HCT116 (cell line): ENCODE measurements at places on chromosomes 12 and 14. TPM values are rescaled to one million over a fixed set of nuclear protein-coding genes. Genes with fewer than 3 reads are reported as not detected.

- no peaks in the 10 kb centered on the region for H3K27me3 ChIP-seq
- H3K36me3 ChIP-seq: no peaks in the 10 kb centered on the region
- DNase-seq: no peak
These were observed 147.9 kb upstream of the PKP2 start for GRCh38 chr12:33044447-33044846.

DNA sequence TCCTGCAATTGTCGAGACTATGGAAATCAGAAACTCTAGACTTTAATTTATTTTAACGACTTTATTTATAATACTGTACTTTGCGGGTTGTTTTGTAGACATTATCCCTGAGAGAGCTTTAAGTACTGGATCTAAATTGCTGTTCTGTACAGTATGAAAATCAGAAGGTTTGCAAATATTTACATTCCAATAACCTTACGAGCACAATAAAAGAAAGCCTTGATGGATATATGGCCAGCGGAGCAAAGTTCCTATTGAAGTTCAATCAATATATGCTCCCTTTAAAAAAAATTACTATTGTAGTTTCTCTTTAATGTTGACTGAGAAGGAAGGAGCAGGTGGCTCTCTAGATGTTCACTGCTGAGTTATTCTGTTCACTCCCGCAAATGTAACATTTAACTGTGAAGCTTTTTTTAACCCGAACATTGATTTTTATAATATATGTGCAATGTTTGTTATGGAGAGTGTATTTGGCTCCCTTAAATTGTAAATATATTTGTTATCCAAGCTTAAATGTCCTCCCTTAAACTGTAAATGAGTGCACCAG, 235.3 kb downstream of the PLCZ1 start:
- no peaks in the 10 kb centered on the region for H3K4me1 ChIP-seq
- H3K36me3 ChIP-seq: no peaks in the 10 kb centered on the region
- H3K27me3 ChIP-seq: no peaks in the 10 kb centered on the region
- no peak overlapping the region for H3K27ac ChIP-seq
- DNase-seq: no peak

- no peaks in the 10 kb centered on the region for H3K27me3 ChIP-seq
- no peak overlapping the region for H3K4me3 ChIP-seq
- peaks cover 7% of the 10 kb centered on the region; the same call in 1 of the 2 replicates for H3K4me1 ChIP-seq
- H3K27ac ChIP-seq: no peak overlapping the region
- no peaks in the 10 kb centered on the region for H3K36me3 ChIP-seq
These were observed 20.4 kb upstream of the LRTM2 start for GRCh38 chr12:1799882-1800400.

DNA sequence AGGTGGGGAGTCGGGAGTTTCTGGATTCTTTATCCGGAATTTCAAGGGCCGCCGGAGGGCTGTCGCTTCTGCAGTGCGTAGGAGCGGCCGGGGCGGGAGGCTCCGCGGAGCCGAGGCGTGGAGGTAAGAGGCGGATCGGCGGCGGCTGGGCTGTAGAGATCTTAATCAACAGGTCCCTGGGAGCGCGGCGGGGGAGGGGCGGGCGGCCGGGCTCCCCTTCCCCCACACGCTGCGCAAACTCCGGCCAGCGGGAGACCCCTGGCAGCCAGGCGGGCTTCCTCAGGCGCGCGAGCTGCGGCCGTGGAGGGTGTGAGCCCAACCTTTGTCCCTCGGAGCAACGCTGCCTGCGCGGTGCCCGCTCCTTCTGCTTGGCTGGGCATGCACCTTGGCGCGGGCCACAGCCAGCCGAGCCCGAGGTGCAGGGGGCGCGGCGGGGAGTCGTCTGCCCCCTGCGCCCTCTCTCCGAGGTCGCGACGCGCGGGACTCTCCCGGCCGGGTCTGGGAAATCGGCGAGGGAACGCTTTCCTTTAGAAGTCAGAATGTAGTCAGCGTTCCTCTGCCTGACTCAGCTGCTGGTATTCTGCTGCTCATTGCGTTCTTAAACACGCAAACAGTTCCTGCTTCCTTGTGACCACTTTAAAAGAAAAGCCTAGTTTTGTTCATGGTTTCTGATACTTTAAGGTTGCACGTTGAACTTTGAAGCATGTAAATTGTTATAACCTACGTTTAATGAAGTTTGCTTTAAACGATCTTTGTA, at the start of gene PALS1:
Gene PALS1, plus strand, starts transcription at position 25 of the 757 bp plus-strand sequence. CDS start 37,736 bp downstream, outside the sequence.
- H3K4me1 ChIP-seq: peaks cover 27% of the 10 kb centered on the region
- H3K27ac ChIP-seq: peak within 1 kb of the TSS; percentile 91
- DNase-seq: peak; percentile 53
- no peaks in the 10 kb centered on the region for H3K36me3 ChIP-seq
- no peaks in the 10 kb centered on the region for H3K27me3 ChIP-seq

- H3K4me3 ChIP-seq: no peak overlapping the region
- H3K27ac ChIP-seq: no peak overlapping the region
- peaks cover 2% of the 10 kb centered on the region; the same call in 1 of the 2 replicates for H3K4me1 ChIP-seq
- DNase-seq: no peak
- H3K27me3 ChIP-seq: peaks cover 9% of the 10 kb centered on the region; the same call in 1 of the 2 replicates
These were observed 5.8 kb downstream of the NFE2 start for GRCh38 chr12:54294953-54295566.

DNA sequence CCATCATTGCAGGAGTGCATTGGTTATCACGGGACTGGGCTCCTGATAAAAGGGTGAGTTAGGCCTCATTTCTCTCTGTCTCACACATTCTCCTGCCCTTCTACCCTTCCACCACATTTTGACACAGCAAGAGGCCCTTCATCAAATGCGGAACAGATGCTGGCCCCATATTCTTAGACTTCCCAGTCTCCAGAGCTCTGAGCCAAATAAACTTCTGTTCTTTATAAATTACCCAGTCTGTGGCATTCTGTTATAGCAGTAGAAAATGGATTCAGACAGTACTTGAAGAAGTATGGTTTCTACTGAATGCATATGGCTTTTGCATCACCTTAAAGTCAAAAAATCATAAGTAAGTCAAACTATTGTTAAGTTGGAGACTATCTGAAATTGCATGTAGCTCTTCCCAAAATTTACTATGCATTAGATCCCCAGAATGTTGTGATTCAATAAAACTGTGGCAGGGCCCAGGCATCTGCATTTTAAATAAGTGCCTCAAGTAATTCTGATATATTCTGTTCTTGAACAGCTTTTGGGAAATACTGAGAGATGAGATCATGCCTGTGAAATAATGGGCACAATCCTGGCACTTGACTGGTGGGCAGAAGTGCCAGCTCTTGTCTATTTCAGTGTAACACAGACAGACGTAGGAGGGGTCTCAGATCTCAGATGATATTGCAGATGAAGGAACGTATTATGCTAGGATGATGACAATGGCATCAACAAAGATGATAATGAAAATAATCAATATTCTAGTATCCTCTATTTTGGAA, 68.2 kb downstream of the E2F7 start:
- H3K27ac ChIP-seq: no peak overlapping the region
- H3K36me3 ChIP-seq: no peaks in the 10 kb centered on the region
- H3K4me3 ChIP-seq: no peak overlapping the region
- no peaks in the 10 kb centered on the region for H3K27me3 ChIP-seq

DNA sequence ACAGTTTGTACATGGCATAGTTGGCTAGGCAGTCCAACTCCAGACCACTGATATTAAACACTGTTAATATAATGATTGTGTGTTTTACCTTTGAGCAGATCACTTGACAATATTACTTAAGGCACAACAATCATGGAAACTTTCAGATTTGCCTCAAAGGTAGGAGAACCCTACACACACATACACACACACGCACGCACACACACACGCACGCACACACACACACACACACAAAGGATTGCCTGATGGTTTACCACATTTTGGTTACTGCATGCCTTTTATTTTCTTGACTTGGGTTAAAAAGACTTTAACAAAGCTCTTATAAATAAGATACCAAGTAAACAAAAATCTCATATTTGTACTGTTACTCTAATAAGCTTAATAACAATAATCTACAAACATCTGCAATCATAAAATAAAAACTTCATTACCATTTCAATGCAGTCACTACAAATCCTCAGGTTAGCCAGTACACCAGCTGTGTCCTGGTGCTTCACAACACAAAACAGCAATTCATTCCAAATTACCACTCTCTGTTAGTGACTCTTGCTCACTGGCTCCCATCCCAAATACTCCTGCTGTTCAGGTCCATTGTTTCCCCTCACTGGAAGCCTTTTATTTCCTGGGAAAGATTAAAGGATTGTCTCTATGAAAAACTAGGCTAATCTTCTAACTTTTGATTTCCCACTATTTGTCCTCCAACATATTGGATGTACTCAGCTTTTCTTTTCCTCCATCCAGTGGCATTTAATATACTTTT, 175.2 kb upstream of the ATP2B1 start:
- no peaks in the 10 kb centered on the region for H3K27me3 ChIP-seq
- no peaks in the 10 kb centered on the region for H3K36me3 ChIP-seq
- DNase-seq: no peak

GRCh38 chr12:122089077-122089476, 10.5 kb downstream of the MLXIP start:
- H3K27me3 ChIP-seq: no peaks in the 10 kb centered on the region
- DNase-seq: no peak
- no peaks in the 10 kb centered on the region for H3K4me1 ChIP-seq

DNA sequence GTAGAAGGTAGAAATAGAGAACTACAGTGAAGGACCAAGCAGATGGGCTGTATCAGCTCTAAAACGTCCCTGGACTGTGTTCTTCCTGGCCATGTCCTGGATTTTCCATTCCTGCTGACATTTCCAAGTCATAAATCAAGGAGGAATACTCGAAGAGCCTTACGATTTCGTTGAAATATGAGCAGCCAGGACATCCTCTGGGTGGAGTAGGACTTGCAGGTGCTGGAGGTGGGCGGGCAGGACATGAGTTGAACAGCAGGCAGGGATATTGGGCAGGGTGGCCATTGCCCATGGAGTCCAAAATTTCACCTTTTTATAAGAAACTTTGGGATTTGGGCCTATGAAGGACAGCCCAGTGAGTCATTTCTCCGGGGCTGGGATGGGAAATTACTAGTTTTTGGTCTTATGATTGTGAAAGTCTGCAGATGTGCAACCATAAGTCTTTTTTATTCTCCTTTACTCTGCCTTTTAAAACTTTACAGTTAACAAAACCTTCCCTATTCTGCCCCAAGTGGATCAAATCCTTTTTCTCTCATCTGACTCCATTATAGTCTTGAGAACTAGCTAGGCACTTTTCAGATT, 88.8 kb downstream of the TMX1 start:
- no peak overlapping the region for H3K4me3 ChIP-seq
- H3K27ac ChIP-seq: no peak overlapping the region
- peaks cover 3% of the 10 kb centered on the region; the same call in 1 of the 2 replicates for H3K4me1 ChIP-seq
- no peak for DNase-seq
- no peaks in the 10 kb centered on the region for H3K27me3 ChIP-seq

DNA sequence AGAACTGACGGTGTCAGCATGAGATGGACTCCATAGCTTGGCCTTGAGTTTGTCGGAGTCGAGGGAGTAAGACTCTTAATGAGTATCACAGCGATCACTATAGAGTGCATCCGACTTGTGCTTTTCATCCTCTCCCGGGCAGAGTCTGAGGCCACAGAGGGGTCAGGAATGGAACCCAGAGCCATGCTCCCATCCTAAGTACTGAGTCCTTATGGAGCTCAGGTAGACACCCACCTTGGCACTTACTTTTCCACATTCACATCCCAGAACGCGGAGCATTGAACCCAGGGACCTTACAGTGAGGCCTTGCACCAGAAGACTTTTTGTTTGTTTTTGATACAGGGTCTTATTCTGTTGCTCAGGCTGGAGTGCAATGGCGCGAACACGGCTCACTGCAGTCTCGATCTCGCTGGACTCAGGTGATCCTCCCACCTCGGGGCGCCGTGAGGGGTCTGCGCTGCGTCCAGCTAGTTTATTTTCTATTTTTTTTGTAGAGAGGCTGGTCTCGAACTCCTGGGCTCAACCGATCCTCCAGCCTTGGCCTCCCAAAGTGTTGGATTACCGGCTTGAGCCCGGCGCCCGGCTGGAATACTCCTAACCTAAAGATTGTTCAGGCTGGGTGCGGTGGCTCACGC, 719 bp upstream of the SRSF9 start:
- H3K4me3 ChIP-seq: peak overlapping the region; percentile 89
- peak overlapping the region; percentile 97 for H3K27ac ChIP-seq
- no peaks in the 10 kb centered on the region for H3K27me3 ChIP-seq
- peaks cover 37% of the 10 kb centered on the region for H3K4me1 ChIP-seq

GRCh38 chr14:58460772-58461171, 33.3 kb downstream of the KIAA0586 start:
- DNase-seq: no peak
- H3K4me3 ChIP-seq: no peak overlapping the region
- H3K36me3 ChIP-seq: no peaks in the 10 kb centered on the region
- H3K27me3 ChIP-seq: no peaks in the 10 kb centered on the region
- no peak overlapping the region for H3K27ac ChIP-seq
- H3K4me1 ChIP-seq: no peaks in the 10 kb centered on the region

- DNase-seq: no peak
- H3K36me3 ChIP-seq: no peaks in the 10 kb centered on the region
- no peak overlapping the region for H3K27ac ChIP-seq
- no peaks in the 10 kb centered on the region for H3K27me3 ChIP-seq
These were observed 113.6 kb upstream of the EEA1 start for GRCh38 chr12:93042684-93043083.

GRCh38 chr14:96245710-96246538, 10.1 kb upstream of the BDKRB1 start:
- no peaks in the 10 kb centered on the region for H3K36me3 ChIP-seq
- no peaks in the 10 kb centered on the region for H3K4me1 ChIP-seq
- no peak overlapping the region for H3K4me3 ChIP-seq
- DNase-seq: no peak
- H3K27ac ChIP-seq: no peak overlapping the region
- H3K27me3 ChIP-seq: no peaks in the 10 kb centered on the region

- no peaks in the 10 kb centered on the region for H3K36me3 ChIP-seq
- H3K27ac ChIP-seq: no peak overlapping the region
- H3K27me3 ChIP-seq: no peaks in the 10 kb centered on the region
- no peak for DNase-seq
- no peak overlapping the region for H3K4me3 ChIP-seq
- H3K4me1 ChIP-seq: no peaks in the 10 kb centered on the region
These were observed 70.2 kb downstream of the STXBP6 start for GRCh38 chr14:24979725-24980239.

DEPDC4 gene
- 3.4 TPM for total RNA-seq

GALNT6 gene
- total RNA-seq: 16.4 TPM

DENR gene
- 59.1 TPM for total RNA-seq

MYO1H gene
- total RNA-seq: not detected

BTBD6 gene
- total RNA-seq: 35.9 TPM

GOLGA5 gene
- 24.4 TPM for total RNA-seq

KLRK1 gene
- 2.3 TPM for total RNA-seq
